ENCODE measurements at places on chromosomes 4 and X.

GRCh38 chr4:47536966-47537365, 51.9 kb downstream of the ATP10D start:
- DNase-seq: no peak

- DNase-seq: no peak
These were observed 339.1 kb downstream of the GALNTL6 start for GRCh38 chr4:172152284-172152683.

DNA sequence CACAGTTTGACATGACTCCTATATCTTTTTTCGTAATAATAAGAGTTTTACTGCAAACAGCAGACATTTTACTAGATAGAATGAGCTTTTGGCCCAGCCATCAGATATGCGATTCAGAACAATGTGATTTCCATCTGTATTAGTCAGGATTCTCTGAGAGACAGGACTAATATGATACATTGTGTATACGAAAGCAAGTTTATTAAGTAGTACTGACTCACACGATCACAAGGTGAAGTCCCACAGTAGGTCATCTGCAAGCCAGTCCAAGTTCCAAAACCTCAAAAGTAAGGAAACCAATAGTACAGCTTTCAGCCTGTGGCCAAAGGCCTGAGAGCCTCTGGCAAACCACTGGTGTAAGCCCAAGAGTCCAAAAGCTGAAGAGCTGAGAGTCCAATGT, 24.1 kb downstream of the CXCL8 start:
- no peak for DNase-seq

- DNase-seq: no peak
These were observed 460.1 kb downstream of the NAF1 start for GRCh38 chr4:162706632-162707031.

GRCh38 chr4:187679450-187679849, 316.1 kb upstream of the ZFP42 start:
- DNase-seq: no peak

All from GM18507 (cell line).